ENCODE measurements at places on chromosomes 2 and 18. TPM values are rescaled to one million over a fixed set of nuclear protein-coding genes. Genes with fewer than 3 reads are reported as not detected.

DNA sequence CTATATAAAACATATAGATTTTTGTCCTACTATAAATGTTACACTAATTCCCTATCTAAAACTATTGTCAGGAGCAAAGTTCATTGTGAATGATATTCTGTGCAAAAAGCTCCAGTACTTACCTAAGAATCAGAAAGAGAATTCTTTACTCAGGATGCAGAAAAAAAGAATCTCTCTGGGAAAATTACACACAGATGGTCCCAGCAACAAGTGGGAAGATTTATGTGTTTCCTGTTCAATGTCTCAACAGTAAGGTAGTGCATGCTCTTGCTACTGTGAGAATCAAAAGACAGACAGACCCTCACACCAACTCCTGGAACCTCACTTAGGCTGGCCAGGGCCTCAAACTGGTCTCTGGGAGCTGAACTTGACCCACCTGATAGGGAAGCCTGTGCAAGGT is 11.2 kb upstream of the NAPG start:
- no peak for DNase-seq

FHOD3 gene
- total RNA-seq: 33.0 TPM

OTOF gene
- 12.4 TPM for total RNA-seq

DNA sequence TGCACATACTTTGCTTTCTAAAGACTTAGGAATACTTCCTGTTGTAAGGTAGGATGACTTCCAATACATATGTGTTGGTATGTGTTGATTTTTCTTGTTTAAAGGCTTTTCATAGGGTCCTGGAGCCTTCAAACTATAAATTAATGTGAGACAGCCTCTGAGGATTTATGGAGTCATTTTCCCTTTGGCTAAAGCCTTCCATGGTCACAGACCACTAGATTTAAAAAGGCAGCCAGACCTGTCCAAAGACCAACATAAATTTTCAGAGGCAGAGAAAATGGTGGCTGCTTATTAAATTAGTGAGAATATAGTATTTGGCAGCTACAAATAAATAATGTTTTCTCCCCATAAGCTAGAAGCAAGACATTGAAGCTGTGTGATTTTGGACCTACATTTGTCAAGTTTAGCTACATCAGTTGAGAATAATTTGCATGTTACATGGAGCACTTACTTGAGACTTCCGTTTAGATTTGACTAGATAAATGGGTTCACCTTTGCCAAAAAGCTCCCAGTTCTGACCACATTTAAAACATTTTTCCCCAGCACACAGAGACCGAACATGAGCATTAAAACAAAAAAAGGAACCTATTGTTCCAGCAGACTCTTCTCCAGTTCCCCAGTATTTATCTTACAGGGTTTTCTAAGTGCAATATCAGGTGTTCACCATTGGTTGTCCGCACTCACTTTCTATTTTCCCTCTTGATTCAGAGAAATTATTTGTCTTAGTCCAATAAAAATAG is 402.9 kb downstream of the PARD3B start:
- DNase-seq: no peak

DNA sequence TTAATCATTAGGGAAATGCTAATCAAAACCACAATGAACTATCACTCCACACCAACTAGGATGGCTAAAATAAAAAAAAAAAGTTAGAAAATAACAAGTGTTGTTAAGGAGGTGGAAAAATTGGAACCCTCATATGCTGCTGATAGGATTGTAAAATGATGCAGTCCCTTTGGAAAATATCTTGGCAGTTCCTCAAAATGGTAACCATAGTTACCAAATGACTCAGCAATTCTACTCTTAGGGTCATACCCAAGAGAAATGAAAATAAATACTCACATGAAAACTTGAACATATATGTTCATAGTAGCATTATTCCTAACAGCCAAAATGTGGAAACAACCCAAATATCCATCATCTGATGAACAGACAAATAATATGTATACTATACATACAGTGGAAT is 15.7 kb upstream of the ACVR2A start:
- DNase-seq: no peak

DNA sequence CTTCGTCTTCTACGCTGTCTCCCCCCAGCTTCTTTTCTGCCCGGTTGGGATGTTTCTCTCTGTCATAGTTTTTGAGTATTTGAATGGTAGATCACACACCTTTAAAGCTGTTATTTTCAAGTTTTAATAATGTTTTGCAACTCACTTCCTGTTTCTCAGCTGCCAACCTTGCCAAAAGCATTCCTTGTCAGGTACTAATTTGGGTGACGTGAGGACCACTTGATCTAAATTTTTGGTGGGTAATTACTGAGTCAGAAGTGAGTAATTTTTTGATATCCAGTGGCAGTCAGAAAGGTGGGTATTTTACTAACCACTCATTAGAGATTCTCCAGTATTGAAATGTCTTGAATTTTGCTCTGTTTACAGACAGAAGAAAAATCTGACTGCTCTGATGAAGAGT is 852.4 kb upstream of the FANCL start:
- no peak for DNase-seq

GRCh38 chr2:88199912-88200682 is 30.0 kb downstream of the THNSL2 start:
- DNase-seq: peak; percentile 34

DNA sequence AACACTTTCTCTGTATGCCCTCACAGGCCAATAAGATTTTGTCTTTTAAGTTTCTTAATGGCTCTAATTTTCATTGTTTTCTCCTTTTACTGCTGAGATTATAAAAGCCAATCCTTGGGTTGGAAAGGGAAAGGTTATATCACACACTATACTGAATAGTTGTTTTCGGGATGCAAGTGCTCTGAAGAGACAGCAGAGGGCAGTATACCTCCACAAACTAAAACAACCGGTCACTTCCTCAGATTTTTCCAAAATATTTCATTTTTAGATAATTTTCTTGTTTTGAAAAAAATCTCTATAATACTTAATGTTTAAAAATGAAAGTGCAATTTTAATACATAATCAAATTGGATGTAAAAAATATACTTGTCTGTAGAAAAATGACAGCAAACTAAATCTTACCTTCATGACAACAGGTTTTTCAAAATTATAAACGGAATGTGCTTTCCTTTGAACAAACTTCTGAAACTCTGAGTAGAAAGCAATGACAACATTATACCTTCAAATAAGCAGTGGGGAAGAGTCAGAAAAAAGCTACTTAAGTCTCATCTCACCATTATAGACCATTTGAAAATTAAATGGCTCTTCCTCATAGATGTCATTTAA is 82.7 kb downstream of the ORC4 start:
- DNase-seq: peak; percentile 60
